Femur (tissue), 1 donor: ENCODE measurements at places on chromosomes 6 and 20.

DNA sequence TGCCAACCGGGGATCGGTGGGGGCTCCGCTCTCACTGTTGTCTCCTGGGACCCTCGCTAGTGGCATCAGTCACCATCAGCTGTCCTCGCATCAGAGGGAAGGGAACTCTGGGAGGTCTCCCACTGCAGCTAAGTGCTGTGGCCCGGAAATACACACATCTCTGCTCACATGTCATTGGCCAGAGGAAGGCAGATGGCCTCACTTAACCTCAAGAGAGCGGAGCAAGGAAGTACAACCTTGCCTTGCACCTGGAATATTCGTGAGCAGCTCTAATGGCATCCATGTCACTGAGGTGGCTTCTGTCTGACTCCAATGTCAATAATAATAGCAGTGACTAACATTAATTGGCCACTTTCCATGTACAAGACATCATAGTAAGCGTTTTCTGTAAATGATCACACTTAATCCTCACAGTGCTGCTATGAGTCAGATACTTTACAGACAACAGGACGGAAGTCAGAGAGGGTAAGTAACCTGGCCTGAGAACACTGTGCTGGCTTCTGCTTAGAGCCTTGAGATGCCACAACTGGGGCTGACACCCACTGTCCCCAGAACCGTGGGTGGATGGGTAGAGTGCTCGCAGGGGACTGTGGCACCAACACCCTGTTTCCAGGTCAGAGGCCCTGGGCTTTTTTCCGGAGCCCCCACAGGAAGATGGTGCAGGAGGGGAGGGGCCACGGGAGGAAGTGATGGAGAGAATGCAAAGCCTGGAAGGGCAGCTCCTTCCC lies 6.0 kb downstream of the LHFPL5 start:
- DNase-seq, result no peak

GRCh38 chr6:34359418-34360158 lies 32.9 kb downstream of the NUDT3 start:
- DNase-seq, result no peak

- peak; percentile 47 for DNase-seq
Observed at GRCh38 chr6:40482532-40482931, 104.6 kb downstream of the LRFN2 start.

GRCh38 chr6:84460491-84460890 lies 233.0 kb upstream of the CEP162 start:
- no peak for DNase-seq

- no peak for DNase-seq
Observed at GRCh38 chr6:142851601-142852000, 93.4 kb downstream of the HIVEP2 start.

- no peak for DNase-seq
Observed at GRCh38 chr6:5119090-5119951, 34.2 kb downstream of the PPP1R3G start.

DNA sequence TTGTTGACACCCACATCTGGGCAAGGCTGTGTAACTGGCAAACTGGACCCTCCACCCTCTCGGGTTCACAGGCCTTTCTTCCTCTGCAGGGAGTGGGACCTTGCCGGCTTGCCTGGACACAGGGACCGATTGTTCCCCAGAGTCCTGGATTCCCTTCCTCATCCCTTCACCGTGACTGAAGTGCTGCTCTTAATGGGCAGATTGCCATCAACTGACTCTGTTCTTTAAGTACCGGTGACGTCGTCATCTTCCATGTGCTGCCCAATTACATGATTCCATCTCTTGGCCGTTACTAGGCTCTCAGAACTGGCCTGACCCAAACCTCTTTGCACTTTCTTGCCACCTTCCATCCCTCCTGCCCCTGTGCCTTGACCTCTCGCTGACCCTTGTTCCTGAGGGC lies 85.4 kb downstream of the EYA4 start:
- DNase-seq, result no peak
